Naive thymus-derived CD4-positive, alpha-beta T cell (primary cell): ENCODE measurements at places on chromosomes 1 and 21.
A peak's percentile ranks its signal among the peaks of the same experiment; 100 is the strongest.

DNA sequence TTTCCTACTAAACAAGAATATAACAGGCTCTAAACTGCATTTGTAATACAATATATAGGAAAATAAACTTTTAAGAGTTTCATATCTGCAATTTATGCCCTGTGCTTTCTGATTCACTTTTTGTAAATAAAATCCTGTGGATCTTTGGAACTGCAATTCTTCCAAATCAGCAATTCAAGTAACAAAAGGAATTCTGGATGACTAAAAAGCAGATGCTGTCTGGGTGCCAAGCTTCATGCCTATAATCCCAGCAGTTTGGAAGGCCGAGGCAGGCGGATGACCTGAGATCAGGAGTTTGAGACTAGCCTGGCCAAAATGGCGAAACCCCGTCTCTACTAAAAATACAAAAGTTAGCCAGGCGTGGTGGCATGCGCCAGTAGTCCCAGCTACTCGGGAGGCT, 6.3 kb downstream of the NME7 start:
- no peak for DNase-seq

DNA sequence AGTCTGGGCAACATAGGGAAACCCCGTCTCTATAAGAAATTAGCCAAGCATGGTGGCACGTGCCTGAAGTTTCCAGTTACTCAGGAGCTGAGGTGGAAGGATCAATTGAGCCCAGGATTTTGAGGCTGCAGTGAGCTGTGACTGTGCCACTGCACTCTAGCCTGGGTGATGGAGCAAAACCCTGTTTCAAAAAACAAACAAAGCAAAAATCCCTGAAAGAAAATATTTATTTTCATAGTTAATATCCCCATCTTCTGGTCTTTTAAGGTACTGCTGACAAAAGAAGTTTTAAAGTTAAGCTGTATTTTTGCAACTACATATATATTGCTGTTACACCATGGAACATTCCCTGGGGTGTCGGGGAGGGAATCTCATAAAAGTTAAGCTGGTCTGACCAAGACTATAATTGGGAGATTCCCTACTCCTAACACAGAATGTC, 26.0 kb downstream of the VAMP4 start:
- DNase-seq = no peak

- DNase-seq = no peak
Measured at GRCh38 chr1:159916242-159917051, 8.9 kb downstream of the TAGLN2 start.

- peak; percentile 9 for DNase-seq
Measured at GRCh38 chr1:233394860-233395717, 67.6 kb downstream of the MAP3K21 start.

DNA sequence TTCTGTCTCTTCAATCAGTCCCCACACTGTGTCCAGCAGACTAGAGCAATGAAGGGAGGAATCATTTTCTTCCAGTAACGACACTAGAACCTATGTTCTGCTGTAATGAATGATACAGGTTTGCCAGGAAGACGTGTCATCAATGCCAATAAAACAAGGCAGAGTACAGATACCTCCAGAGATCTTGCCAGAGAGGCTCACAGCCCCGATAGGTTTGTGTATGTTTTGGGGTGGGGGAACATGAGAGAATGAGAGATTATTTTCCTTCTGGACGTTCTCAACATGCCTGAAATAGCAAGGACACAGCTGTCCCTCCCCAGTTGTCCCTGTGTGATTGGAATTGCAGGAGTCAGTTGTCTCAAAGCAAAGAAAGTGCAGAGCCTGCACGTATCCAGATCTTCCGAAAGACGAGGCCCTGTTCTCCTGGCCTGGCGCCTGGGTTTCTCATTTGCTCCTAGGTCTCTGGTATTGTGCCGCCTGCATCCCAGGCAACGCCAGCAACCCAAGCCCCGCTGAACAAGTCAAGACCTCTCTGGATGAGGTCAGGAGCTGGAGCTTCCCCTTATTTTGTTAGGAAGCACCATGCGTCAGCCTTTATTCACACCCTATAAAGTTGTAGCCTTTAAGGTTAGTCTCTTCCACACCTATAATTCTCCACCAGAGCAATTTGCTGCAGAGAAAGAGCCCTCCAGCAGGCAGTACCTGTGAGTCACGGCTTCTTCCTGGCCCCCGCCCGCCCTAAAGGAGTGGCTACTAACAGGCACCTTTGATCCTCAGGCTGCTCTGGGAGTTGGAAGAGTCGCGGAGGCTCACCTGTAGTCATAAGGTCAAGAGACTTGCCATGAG, 130.5 kb downstream of the TOMM20 start:
- DNase-seq = no peak

DNA sequence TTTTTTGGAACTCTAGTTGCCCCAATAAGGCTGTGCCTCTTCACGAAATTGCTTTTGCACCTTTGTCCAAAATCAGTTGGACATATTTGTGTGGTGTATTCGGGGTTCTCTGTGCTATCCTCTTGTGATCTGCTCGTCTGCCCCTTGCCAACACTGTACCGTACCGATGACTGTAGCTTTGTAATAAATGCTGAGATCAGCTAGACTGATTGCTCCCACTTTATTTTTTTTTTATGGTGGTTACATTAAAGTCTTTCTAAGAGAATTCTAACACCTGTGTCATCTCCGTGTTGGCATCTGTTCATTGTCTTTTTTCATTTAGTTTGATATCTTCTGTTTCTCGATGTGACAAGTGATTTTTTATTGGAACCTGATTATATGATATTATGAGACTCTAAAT, 94.1 kb downstream of the ADARB1 start:
- DNase-seq = no peak

- no peak for DNase-seq
Measured at GRCh38 chr1:159342761-159343425, 40.8 kb downstream of the FCER1A start.
